HS-5 (cell line): ENCODE measurements at places on chromosomes 2 and 18.

DNA sequence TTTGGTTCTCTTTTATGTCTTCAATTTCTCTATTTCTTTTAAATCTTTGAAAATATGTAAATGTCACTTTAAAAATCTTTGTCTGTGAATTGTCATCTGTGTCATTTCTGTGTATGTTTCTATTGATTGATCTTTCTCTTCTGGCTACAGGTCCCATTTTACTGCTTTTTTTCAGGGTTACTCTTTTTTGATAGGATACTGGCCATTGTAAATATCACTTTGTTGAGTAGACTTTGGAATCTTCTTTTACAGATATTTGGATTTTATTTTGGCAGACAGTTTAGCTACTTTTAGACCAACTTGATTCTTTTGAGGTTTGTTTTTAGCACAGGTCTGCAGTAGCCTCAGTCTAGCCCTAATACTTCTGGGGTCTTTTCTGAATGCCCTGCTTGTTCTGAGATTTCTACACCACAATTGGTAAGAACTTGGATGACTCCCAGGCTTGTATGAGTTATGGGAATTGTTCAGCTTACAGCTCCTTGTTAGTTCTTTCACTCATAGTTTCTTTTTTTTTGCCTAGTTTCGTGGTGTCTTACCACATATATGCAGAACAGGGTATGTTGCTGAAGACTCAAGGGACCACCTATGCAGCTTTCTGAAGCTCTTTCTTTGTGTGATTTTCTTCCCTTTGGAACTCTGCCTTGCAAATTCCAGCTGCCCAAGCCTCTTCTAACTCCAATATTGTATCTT, 122.2 kb downstream of the QPCT start:
- no peak for DNase-seq

- no peak for DNase-seq
Measured at GRCh38 chr2:45741161-45741850, 89.8 kb downstream of the PRKCE start.

GRCh38 chr18:76951456-76952247, 129.3 kb downstream of the ZNF236 start:
- no peak for DNase-seq

DNA sequence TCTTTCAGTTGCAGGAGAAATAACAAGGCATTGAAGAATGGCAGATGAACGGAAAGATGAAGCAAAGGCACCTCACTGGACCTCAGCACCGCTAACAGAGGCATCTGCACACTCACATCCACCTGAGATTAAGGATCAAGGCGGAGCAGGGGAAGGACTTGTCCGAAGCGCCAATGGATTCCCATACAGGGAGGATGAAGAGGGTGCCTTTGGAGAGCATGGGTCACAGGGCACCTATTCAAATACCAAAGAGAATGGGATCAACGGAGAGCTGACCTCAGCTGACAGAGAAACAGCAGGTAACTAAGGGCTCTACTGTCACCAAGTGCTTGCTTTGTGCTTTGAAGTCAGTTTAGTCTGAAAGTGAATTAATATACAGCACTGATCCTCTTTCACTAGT, 118.5 kb upstream of the UNC80 start:
- DNase-seq, result no peak

- DNase-seq, result no peak
Measured at GRCh38 chr18:5969989-5970403, 74.7 kb upstream of the TMEM200C start.

- DNase-seq, result no peak
Measured at GRCh38 chr18:9996094-9996493, 82.3 kb downstream of the VAPA start.

DNA sequence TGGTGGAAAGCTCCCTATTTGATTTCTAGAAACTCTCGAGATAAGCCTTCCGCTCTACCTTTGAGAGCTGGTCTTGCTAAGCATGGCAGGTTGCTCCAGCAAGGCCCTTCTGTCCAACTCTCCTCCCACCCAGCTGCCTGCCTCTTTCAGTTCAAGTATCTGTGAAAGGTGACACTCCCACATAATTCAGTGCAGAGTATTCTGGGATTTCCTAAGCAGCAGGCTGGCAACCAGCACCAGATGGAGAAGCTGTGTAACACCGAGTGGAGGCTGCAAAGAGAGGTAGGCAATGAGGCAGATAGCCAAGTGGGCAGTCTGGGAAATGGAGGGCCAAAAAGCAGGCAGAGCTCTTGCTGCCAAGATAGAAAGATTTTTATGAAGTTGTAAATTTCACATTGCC, 88.4 kb upstream of the CAVIN2 start:
- no peak for DNase-seq

DNA sequence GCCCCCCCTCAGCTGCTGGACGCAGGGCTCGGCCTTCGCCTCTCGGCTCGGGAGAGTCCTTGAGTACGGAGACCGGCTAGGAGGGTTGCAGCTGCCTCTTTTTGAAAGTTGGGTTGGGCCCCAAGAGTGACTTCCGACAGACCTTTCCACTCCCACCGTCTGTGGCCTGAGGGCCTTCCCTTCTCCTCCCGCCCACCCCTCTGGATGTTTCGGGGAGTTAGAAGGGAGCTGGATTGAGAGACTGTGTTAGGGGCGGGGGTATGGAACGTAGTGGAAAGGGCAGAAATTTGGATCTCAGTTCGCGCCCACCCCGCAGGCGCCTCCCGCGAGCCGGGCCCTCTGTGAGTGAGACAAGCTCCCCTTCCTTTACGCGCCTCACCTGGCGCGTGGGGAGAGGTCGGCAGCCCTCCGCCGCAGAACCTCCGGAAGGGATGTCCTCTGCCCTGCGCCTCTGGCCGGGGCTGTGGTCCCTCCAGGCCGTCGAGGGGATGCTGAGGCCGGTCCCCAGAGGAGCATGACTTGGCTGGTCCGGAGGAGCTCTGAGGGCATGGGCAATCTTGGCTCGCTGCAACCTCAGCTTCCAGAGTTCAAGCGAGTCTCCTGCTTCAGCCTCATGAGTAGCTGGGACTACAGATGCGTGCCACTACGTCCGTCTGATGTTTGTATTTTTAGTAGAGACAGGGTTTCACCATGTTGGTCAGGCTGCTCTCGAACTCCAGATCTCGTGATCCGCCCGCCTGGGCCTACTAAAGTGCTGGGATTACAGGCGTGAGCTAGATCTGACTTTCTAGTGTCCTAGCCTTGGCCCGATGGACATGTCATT, 15.9 kb downstream of the C2orf74 start:
- no peak for DNase-seq

DNA sequence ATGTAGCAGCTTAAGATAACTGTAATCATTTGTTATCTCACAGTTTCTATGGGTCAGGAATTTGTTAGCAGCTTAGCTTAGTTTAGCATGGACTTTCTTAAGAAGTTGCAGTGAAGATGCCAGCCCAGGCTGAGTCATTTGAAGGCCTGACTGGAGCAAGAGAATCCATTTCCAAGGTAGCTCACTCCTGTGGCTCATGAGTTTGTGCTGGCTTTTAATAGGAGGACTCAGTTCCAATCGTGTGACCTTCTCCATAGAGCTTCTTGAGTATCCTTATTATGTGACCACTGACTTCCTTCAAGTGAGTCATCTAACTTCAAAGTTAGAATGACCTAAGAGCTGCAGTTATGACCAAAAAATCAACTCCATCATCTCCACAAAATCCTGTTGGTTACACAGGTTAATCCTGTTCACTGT, 1.4 kb downstream of the GPATCH11 start:
- DNase-seq, result peak; percentile 61

GRCh38 chr2:120595739-120596138, 139.9 kb upstream of the GLI2 start:
- no peak for DNase-seq

- no peak for DNase-seq
Measured at GRCh38 chr18:68694316-68694715, 20.6 kb downstream of the TMX3 start.

DNA sequence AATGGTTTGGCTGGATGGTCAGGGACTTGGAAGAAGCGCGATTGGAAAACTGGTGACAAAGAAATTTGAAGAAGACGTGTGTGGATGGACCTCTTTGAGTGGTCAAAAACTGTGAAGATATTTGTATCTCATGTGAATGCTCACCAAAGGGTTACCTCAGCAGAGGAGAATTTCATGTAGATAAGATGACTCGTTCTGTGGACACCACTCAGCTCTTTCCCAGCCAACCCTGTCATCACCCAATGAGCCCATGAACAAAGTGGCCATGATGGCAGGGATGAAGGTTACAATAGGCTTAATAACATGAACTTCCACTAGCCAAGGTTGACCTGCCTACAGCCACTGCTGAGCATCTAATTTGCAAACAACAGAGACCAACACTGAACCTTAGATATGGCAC, 248.3 kb downstream of the KCNE4 start:
- no peak for DNase-seq

- DNase-seq, result no peak
Measured at GRCh38 chr2:66515743-66516142, 80.8 kb downstream of the MEIS1 start.

GRCh38 chr2:240586919-240587800, 626 bp downstream of the CAPN10 start:
- DNase-seq, result no peak

DNA sequence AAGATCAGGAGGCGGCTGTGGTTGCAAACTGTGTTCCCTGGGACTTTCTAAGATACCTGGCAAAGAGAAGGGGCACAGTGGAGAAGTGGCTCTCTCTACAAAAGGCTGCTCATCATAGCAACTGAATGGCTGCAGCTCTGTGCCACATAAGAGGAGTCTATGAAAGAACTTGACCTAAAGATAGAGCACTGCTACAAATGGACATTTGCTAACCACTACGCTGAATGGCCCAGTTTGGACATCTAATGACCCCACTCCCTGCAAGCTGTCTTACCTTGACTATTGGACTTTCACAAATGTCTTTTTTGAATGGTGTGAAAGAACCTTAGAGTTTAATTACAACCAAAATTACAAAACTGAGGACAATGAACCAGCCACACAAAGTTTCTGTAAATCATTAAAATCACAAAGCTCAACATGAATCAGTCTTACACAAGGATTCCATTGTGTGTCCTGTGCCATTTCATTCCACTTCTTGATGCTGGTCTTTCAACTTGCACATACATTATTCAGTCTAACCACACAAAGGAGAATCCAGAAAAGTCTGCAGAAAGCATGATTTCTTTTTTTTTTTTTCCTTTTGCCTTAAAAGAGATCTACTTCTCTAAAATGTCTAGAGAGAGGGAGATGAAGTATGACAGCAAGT, 154.0 kb downstream of the LAMA1 start:
- DNase-seq, result no peak

DNA sequence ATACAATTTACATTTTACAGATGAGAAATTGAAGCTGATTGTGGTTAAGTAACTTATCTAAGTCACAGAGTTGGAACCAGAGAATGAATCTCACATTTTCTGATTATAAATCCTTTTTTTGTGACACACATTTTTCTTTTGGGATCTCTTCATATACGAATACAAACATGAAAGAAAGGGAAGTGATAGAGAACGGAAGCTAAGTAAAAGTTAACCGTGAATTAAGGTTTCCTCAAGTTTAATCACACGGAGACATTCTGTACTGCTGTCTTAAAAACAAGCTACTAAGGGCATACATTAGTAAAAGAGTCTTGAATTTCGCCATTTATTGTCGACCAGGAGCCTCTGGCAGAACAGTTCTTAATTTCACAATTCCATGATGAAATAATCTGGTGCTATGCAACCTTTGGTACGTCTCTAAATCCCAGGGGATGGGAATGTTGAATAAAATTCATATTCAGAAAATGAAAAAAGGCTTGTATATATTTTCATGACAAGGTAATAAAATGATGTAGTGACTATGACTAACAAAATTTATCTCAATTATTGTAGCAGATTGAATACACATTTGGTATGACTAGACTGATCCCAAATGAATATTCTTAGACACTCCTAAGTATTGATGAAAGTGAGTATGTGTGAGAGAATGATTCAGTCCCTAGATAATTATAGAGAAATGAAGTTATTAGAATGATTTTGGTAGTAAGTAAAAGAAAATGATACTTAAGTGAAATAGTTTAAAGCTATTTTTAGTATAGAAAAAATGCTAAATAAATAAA, 40.3 kb upstream of the ZSWIM2 start:
- DNase-seq, result no peak

- no peak for DNase-seq
Measured at GRCh38 chr2:232960862-232961261, 52.2 kb downstream of the NGEF start.

- no peak for DNase-seq
Measured at GRCh38 chr2:239397931-239398471, 2.8 kb downstream of the HDAC4 start.

- no peak for DNase-seq
Measured at GRCh38 chr2:121459291-121459690, 71.4 kb upstream of the RNU4ATAC start.

- no peak for DNase-seq
Measured at GRCh38 chr18:12608301-12608700, 49.6 kb downstream of the SPIRE1 start.

DNA sequence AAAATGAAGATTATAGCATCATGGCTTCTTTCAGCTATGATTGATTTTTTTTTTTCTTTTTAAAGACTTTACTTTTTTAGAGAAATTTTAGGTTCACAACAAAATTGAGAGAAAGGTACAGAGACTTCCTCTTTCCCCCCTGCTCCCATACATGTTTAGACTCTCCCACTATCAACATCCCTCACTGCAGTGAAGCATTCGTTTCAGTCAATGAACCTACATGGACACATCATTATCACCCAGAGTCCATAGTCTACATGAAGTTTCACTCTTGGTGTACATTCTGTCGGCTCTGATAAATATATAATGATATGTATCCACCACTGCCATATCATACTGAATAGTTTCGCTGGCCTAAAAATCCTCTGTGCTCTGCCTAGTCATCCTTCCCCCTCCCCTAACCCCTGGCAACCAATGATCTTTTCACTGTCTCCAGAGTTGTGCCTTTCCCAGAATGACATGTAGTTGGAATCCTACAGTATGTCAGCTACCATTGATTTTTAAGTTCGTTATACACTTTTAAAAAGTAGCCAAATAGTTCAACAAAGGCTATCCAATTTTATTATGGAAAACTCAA, 86.8 kb downstream of the GPD2 start:
- no peak for DNase-seq

DNA sequence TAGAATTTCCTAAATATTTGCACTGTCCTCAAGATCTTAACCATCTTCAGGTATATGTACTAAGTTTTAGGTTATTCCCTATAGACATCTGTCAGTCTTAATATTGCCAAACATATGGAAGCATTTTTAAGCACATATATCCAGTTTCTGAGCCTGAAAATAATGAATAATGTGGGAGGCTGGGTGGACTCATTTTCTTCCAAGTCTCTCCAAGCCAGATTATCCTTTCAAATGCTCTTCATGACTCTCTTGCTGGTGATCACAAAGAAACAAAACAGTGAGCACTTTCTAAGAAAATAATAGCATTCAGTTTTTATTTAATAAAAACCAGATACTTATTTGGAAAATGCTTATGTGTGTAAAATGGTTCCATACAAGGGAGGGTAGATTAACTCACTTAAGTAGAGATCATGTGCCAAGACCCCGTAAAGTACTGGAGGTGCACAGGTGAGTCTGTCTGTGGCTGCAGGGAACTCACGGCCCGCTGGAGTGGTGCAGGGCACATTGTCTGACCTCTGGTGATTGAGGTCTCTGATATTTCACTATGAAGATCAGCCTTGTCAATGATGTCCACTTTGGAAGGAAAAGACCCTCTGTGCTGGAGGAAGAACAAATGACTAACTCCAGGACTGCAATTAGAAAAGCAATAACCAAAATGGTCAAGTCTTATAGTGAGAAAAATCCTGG, 161.6 kb downstream of the TMEM18 start:
- DNase-seq, result no peak

- DNase-seq, result no peak
Measured at GRCh38 chr2:144143294-144144151, 376.4 kb downstream of the ZEB2 start.
